NCI-H1436 treated with DMSO at 0.1 percent for 48 hours (cell line): ENCODE measurements at places on chromosomes 4 and X.
A peak's percentile ranks its signal among the peaks of the same experiment; 100 is the strongest.

DNA sequence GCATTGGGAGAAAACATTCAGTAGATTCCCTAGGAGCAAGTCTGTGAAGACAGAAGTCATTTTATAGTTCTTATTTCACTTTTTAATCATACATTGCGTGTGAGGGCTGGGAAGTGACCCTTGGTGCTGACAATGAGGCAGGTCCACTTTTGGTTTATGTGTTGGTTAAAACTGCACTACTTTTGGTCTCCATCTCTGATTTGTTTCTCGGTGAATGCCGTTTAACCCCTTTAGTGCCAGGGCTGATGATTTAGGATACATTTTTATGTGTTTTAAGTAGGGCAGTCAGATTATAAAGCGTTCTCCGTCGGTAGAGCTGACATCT, 110.4 kb downstream of the AFF1 start:
- DNase-seq, result no peak

DNA sequence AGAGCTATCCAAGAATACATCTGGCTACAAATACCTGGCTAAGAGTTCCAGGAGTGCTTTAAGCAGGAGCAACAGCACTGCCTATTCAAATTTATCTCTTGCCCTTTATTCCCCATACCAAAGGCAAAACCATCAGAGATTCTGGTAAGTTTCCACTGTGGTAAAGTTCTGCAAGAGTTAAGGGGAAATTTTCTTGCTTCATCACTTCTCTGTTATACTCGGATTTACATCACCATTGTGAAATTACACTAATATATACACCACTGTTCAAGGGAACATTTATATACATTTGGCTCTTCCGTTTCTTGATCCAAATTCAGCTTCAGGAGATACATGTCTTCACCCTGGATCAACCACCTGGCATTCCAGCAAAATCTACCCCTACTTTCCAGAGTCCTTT, 70.8 kb upstream of the PTPN13 start:
- no peak for DNase-seq

GRCh38 chrX:108484251-108484650, 44.6 kb downstream of the COL4A5 start:
- DNase-seq, result no peak

DNA sequence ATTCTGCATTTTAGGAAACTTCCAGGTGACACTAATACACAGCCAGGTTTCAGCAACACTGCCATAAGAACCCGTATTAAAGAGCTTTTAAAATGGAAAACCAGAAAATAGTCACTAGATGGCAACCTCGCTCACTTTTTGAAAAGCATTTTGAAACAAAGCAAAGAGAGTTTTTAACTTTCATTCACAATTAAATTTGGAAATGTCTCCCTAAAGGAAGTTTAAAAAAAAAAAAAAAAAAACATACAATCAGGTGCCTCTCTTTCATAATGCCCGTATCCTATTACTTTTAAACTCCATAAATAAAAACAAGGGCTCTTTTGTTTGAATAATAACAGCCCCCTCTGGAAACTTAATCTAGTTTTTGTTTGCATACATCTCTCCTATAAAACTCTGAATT, 20.3 kb downstream of the MEPE start:
- no peak for DNase-seq

GRCh38 chr4:64497491-64497890, 88.2 kb upstream of the TECRL start:
- no peak for DNase-seq

DNA sequence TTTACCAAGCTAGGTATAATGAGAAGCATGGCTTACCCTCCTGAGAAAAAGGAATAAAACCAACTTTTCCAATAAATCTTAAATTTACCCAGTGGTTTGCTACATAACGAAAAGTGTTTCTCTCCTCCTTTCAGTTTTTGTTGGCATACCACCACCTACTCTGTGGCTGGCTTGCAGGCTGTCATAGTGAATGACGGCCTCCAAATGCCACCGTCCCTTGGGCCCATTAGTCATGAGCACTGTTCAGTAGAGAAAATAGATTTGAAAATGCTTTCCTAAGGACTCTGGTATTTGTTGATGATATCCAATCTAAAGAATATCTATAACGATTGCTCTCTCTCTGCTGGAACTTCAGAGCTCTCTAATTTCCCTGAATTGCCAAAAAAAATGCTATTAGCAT, 488.3 kb downstream of the MAGEE1 start:
- DNase-seq, result no peak

- DNase-seq, result no peak
Measured at GRCh38 chr4:53800741-53801140, 209.5 kb upstream of the LNX1 start.

GRCh38 chr4:72984351-72984750, 85.2 kb downstream of the COX18 start:
- DNase-seq, result no peak

GRCh38 chr4:110498420-110498819, 22.5 kb downstream of the ENPEP start:
- DNase-seq, result no peak

DNA sequence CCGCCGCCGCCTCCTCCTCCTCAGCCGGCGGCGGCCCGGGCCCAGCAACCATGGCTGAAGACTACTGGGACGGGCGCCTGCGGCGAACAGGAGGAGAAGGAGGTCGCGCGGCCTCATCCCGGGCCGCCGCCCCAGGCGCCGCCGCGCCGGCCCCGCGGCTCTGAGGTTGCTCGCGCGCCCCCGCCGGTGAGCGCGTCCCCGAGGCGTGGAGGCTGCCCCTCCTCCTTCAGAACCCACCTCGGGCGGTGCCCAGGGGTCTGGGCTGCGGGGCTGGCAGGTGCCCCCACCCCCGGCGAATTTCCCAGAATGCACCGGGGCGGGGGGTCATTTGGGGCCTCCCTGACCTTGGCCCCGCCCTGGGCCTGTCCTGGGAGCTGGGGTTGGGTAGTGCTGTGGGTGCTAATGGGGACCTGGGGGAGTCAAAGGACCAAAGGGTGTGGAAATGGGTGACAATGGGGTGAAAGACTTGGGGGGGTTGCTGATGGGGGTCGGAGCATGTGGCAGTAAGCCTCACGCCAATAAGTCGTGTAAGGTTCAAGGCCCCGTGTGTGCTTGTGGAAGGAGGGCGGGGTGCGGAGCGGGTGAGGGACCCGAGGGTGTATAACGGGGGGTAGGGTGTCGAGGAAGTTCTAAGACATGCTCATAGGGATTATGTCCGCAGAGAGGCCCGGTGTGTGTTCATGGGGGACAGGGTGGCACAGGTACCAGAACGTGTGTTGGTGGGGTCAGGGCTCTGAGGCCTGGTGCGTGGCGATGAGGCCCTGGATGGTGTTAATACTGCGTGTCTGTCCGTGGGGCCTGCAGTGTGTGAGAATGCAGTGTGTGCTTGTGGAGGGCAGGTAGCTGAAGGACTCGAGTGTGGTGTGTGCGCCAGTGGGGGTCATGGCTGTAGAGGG, 687 bp downstream of the CDK16 start:
- DNase-seq, result no peak

DNA sequence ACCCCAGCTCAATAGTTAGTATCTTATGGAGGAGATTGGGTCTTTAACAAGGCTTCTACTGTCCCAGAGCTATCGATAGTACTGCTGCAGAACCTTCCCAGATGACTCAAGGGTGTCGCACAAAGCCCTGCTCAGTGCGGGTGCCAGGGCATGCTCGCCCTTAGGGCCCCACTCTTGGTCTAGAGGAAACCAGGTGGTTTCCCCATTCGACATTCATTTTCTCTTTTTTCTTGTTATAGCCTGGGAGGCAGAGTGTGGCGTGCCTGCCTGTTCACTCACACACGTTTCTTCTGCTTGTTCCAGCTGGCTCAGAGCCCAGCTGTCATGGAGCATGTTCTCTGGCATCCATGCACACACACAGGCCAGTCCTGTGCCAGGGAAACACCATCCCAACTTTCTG, 144.5 kb downstream of the SMIM20 start:
- no peak for DNase-seq

GRCh38 chrX:11480626-11481025, 185.1 kb downstream of the ARHGAP6 start:
- DNase-seq, result peak; percentile 73

DNA sequence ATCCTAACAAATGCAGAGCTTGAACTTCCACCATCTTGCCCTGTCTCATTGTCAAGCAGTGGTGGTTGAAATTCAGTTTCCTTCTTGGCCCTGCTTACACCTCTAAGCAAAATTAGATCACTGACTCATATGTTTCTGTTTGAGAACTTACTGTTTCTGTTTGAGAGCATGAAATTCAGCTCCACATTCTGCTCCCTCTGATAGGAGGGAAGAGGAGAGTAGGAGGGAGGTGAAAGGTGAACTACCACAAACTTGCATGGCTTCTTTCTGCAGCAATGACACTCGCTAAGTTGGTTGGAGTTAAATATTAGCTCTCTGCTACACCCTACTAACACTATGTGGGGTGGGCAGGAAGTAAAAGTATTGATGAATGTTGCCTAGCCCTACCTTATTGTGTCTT, 117.8 kb upstream of the EDA2R start:
- no peak for DNase-seq

DNA sequence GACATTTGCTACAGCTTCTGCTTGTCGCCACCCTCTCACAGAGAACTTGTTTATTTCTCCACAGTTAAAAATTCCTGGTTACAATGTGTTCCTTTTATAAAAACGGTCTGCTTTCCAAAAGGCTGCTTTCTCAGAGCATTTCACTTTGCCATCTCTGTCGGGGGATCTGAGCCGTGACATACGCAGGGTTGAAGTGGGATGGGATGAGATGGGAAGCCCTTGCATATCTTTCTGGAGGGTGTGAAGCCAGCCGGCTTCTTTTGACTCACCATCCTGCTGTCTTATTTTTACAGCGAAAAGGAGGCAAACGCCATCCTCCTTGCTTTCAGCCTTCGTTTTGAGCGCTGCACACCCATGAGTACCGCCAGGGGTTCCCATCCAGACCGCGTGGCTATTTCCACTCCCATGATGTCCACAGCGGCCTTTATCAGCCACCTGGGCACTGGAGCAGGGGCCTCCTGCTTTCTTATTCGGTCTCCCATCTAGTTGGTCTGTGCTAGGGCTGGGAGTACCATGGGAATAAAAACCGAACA, 99.8 kb upstream of the GATB start:
- DNase-seq, result no peak

DNA sequence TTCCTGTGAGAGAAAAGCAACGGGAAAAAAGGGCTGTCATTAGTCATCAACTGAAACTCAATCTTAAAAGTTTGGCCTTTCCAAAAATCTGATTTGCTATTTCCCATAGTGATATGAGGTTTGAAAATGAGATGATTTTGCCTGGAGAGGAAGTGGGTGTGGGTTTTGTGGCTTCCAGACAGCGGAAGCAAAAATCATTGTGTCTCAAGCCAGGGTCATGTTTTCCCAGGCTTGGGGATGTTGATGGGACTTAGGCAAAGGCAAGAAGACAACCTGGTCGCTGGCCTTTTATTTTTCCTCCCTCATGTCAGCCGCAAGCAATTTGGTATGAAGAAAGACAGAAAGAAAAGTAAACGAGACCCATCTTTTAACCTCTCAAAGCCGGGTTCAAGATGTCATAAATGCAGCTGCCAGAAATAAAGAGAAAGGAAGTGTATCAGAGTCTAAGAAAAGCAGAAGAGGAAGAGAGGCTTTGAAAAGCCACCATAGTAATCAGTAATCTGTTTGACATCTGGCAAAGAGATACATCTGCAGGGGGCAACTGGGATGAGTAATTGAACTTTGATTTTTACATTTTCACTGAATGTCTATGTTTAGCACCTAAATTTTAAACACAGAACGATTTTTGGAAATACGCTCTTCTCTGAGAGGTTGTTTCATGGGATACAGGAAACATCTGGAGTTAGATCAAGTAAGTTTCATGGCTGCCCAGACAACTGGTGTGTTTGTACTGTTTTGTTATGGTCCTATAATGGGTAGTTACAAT, 521.6 kb upstream of the SLIT2 start:
- DNase-seq, result no peak

GRCh38 chrX:52359614-52360232, 9.1 kb upstream of the XAGE2 start:
- DNase-seq, result no peak

- DNase-seq, result no peak
Measured at GRCh38 chr4:71186566-71187403, 152.0 kb upstream of the SLC4A4 start.

GRCh38 chr4:24209131-24209530, 319.3 kb upstream of the PPARGC1A start:
- DNase-seq, result no peak

GRCh38 chrX:68568136-68568535, 69.3 kb downstream of the YIPF6 start:
- no peak for DNase-seq

- DNase-seq, result no peak
Measured at GRCh38 chr4:139337612-139338011, 35.3 kb upstream of the NDUFC1 start.
